ENCODE measurements at places on chromosomes 1 and 21.

- DNase-seq, result no peak
Measured at GRCh38 chr1:205048382-205048781, 5.4 kb downstream of the CNTN2 start.

DNA sequence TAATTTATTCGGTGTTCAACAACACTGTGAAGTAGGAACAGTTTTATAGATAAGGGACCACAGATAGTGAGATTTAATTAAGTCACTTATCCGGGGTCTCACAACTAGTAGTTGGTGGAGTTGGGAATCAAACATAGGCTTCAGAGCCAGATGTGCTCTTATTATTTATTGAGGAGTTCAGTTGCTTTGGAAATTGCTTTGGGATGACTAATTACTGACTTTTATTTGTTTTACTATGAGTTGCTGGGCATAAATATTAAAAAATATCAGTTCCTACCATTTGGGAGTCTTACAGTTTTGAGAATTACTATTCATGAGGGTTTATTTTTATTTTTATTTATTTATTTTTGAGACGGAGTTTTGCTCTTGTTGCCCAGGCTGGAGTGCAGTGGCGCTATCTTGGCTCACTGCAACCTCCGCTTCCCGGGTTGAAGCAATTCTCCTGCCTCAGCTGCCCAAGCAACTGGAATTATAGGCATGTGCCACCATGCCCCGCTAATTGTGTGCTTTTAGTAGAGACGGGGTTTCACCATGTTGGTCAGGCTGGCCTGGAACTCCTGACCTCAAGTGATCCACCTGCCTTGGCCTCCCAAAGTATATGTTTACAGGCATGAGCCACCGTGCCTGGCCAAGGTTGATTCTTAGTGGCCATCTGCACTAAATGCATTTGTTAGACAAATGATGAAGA is 27.7 kb downstream of the THRAP3 start:
- DNase-seq, result no peak

- peak; percentile 64 for DNase-seq
Measured at GRCh38 chr1:241899210-241899609, 51.2 kb downstream of the EXO1 start.

- DNase-seq, result no peak
Measured at GRCh38 chr1:197725976-197726375, 49.3 kb downstream of the DENND1B start.

DNA sequence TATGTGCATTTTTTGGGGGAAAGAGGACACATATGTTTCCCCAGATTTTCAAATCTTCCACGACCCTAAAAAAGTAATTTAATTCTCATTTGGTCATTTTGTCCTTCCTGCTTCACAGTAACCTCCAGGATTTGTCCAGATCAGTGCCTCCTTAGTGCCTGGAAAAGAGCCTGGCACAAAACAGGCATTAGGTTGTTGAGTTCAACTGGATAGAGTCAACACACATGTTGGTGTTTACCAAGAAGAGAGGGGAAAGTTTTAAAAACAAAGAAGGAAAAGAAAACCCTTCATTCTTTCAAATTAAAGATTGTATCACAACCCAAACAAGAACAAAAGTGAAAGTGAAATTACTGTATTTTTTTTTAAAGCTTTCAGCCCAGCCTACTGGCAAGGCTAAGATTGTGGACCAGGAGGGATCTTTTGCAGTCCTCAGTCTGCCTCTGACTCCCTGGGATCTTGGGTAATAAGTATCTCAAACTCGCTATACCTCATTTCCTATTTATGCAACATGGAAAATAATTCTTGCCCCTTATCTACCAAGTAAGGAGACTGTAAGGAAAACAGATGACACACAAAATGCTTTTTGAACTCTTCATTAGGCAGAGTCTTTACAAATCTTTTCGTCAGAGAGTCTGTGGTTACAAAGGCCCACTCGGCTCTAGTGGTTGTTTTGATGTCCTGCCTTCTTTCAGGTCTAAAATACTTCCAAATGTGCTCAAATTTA is 57.8 kb downstream of the ZNF281 start:
- DNase-seq, result peak; percentile 98

DNA sequence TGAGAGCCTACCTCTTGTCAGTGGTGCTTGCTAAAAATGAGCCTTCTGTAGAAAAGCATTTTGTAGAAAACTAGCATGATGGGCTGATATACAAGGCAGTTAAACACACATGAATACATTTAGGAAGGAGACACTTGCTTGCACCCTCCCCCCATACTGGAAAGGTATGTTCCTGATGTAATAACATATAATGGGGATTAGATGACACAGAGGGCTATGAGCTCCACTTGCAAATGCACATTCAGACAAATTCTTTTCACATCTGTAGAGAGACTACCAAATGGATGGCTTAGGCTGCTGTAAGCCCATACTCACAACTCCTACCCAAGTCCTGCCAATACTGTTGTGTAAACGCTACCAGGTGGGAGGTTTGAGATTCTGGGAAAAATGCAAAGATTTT is 634.0 kb downstream of the SMYD3 start:
- DNase-seq, result no peak

DNA sequence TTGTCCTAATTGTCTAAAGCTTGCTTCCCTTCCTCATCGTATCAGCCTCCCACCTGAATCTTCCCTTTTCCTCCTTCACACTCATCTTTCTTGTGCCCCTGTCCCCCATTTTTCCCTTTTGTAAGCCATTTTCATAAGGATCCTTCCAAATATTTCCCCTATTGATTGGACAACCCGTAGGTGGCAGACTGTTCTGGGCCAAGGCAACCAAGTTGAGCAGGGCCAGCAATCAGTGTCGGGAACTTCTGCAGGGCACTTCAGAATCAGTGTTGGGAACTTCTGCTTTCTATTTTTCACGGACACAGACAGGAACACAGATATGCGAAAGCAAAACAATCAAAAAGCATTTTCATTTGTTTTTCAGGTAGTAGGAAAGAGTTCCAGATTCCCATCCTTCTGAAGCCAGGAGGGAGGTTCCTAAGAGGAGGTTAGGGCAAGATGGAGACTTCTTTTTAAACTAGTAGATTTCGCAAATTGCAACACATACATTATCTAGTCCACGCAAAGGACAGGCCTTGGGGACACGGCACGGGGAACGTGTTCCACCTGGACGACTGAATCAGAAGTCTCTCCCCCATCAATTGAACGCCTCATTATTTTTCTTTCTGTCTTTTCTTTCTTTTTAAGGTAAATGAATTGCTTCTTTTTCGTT is 691 bp upstream of the MPZL1 start:
- DNase-seq, result peak; percentile 80

- no peak for DNase-seq
Measured at GRCh38 chr1:55712148-55712547, 497.0 kb upstream of the USP24 start.

DNA sequence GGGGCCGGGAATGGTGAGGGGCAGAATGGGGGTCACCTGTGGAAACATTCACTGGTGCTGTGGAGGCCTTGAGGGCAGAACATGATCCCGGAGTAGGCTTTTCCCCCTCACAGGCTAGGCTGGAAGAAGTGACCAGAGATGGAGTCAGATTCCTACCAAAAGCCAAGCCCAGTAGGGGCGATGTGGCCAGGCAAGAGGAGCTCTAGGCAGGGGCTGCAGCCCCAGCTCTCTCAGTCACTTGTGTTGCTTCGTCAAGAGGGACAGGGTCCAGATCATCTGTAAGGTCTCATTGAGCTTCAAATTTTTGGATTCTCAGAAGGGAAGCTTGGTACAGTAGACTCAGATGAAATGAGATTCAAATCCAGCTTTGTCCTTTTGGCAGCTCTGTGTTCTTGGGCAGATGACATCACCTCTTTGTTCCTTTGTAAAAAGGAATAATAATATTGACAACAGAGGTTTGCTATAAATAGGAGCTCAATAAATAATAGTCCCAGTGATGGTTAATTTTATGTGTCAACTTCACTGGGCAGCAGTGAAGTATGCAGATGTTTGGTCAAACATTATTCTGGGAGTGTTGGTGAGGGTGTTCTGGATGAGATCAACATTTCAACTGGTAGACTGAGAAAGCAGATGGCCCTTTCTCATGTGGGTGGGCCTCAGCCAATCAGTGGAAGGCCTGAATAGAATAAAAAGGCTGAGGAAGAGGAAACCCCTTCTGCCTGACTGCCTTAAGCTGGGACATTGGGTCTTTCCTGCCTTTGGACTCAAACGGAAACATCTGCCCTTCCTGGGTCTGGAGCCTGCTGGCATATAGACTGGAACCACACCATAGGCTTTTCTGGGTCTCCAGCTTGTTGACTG is 324.7 kb upstream of the USP24 start:
- no peak for DNase-seq

DNA sequence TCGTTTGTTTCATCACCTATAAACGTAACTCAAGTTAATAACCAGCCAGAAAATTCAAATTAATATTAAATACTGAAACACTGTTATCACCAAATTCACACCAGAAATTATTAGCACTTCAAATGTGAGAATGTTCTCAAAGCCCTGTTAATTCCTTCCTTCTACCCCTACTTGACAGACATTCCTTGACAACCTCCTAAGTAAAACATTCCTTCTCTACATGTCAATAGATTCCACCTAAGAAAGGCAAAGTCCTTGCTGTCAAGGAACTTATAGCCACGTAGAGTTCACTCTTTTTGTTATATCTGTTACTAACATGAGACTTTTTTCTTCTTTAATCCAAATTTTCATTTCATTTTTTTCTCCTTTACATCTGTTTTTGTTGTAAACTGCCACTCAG is 441.5 kb downstream of the SMYD3 start:
- DNase-seq, result no peak

GRCh38 chr21:9763306-9763705 is 758.1 kb upstream of the TPTE start:
- no peak for DNase-seq

DNA sequence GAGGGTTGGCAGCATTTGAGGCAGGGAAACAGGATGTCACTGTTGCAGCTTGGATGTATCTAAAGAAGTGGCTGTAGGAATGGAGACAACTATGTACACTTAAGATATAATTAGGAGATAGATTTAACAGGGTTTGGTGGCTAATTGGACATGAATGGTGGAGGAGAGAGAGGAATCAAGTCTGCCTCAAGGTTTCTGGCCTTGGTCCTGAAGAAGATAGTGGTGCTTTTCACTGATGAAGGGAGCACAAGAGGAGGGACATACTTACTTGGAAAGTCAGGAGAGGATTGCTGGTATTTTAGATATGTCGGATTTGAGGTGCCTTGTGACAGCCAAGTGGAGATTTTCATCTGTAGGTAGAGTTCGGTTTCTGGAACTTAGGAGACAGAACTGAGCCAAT is 123.9 kb downstream of the ST6GALNAC3 start:
- DNase-seq, result no peak

- DNase-seq, result no peak
Measured at GRCh38 chr1:161973924-161974845, 49.5 kb downstream of the OLFML2B start.
